Transverse colon (tissue), 4 donors: ENCODE measurements at places on chromosomes 5 and 9.

DNA sequence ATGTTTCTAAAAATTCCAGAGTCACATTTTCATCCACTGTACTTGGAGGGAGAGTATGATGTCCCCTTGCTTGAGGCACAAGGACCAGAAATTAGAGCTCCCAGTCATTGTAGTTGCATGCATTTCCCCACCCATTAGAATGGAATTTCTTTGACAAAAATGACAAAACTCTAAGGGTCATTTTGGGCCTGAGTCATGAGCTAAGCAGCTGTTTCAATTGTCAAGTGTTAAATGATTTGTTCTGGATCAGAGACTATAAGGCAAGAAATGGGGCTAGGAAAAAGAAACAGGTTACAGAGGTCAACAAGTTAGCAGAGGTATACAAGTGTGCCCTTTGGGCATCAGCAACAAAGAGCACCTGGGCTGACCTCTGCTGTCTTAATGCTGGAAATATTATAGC, 131.2 kb upstream of the IQGAP2 start:
- no peaks in the 10 kb centered on the region for H3K4me1 ChIP-seq
- no peaks in the 10 kb centered on the region for H3K27me3 ChIP-seq
- H3K36me3 ChIP-seq: no peaks in the 10 kb centered on the region
- no peak overlapping the region for H3K27ac ChIP-seq
- no peak for DNase-seq
- no peak overlapping the region for H3K4me3 ChIP-seq

DNA sequence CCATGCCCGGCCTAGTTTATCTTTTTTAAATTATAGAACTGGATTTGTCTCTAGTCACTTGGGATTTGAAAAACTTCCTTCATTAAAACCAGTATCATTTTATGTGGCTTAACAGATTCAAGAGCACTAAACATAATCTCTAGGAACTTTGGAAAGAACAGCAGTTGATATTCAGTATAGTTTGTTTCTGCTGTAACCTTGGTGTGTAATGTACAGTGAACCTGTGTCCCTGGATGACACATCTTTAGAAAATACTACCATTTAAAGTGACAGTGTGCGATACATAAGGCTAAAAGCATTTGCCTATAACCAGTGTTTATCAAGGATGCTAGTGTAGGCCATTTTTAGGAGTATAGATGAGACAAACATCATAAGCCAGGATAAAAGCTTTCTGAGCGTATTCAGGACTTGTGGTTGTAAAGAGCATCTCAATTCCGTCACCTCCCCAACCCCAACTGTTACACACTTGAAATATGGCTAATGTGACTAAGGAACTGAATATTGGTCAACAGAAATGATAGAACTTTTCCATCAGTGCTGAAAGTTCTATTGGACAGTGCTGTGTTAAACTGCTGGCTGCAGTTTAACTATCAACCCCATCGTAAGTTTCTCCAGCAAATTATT, 4.4 kb downstream of the SNX18 start:
- H3K36me3 ChIP-seq: no peaks in the 10 kb centered on the region
- H3K4me1 ChIP-seq: peaks cover 49% of the 10 kb centered on the region
- H3K27ac ChIP-seq: peak overlapping the region; percentile 91

GRCh38 chr5:172640822-172641358, at the start of gene NEURL1B:
Gene NEURL1B, plus strand, starts transcription at chr5:172641263. Its CDS starts 144 bp downstream, at chr5:172641407.
- H3K36me3 ChIP-seq: no peaks in the 10 kb centered on the region
- H3K4me3 ChIP-seq: peak within 1 kb of the TSS; percentile 76
- H3K27ac ChIP-seq: peak within 1 kb of the TSS; percentile 94
- peak; percentile 87 for DNase-seq

- peaks cover 6% of the 10 kb centered on the region for H3K4me1 ChIP-seq
- H3K36me3 ChIP-seq: no peaks in the 10 kb centered on the region
- H3K27me3 ChIP-seq: no peaks in the 10 kb centered on the region
- H3K4me3 ChIP-seq: no peak overlapping the region
- no peak for DNase-seq
- H3K27ac ChIP-seq: no peak overlapping the region
These were observed 26.1 kb downstream of the AP3B1 start for GRCh38 chr5:78268356-78268755.

GRCh38 chr5:74500110-74500917, 140.2 kb downstream of the ENC1 start:
- no peak overlapping the region for H3K27ac ChIP-seq
- H3K27me3 ChIP-seq: no peaks in the 10 kb centered on the region
- H3K36me3 ChIP-seq: no peaks in the 10 kb centered on the region
- no peak overlapping the region for H3K4me3 ChIP-seq
- H3K4me1 ChIP-seq: peaks cover 13% of the 10 kb centered on the region

DNA sequence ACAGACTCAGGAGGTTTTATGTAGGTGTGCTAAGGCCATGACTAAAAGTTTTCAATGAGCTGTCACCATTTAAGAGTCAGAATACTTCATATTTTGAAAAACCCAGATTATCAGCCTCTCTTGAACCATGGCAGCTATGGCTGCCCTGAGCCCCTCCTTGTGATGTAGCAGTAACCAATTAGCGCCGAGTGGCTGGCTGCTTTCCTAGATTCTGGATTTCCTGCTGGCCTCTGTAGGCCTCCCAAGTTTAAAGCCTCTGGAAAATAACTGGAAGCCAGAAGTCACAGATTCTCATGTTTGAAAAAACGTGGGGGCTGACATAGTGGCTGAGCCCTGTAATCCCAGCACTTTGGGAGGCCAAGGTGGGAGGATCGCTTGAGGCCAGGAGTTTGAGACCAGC, 25.5 kb downstream of the DAB2IP start:
- peaks cover 4% of the 10 kb centered on the region for H3K36me3 ChIP-seq
- no peak overlapping the region for H3K27ac ChIP-seq
- no peak overlapping the region for H3K4me3 ChIP-seq
- DNase-seq: no peak

DNA sequence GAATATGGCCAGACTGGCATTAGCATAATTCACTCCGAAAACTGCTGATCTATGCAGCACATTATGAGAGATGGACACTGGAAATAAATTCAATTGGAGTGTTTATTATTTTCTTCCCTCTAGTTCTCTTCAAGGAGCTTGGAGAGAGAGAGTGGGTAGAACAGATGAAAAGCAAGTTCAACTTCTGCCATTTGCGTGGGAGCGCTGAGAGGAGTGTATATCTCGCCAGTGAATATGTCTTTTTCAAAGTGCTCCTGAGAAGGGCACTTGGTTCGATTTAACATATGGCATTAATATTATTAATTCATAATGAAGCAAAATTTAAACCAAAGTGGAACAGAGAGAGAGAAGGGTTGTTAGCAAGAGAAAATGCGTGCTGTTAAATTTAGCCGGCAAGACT, 214.4 kb downstream of the DAB2IP start:
- H3K4me3 ChIP-seq: no peak overlapping the region
- H3K4me1 ChIP-seq: no peaks in the 10 kb centered on the region
- H3K36me3 ChIP-seq: no peaks in the 10 kb centered on the region
- H3K27ac ChIP-seq: no peak overlapping the region
- no peak for DNase-seq

DNA sequence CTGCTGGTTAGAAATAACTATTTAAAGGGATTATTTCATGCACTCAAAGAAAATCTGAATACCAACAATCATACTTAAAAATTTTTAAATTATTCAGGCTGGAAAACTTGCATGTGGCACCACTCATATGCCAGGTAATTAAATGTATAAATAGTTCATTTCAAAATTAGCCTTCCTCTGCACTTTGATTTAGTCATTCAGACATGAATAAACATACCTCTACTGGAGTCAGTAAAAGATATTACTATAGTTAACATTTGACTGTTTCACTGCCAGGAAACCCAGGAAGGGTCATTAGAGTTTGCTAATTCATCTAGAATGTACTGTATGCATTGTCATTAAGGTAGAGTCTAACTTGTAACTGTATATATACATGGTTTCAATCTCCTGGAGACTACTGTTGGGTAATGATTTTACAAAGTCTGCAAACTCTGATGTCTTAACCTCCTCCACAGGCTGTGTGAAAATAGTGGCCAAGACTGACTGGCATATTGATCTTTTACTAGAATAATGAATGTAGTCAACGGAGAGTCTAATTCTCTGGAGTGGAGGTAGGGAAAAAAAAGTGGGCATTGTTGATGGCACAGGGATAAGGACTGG, 43.7 kb downstream of the TEX10 start:
- no peak overlapping the region for H3K27ac ChIP-seq
- no peaks in the 10 kb centered on the region for H3K36me3 ChIP-seq
- DNase-seq: no peak
- H3K4me3 ChIP-seq: no peak overlapping the region

- H3K27ac ChIP-seq: no peak overlapping the region
- H3K36me3 ChIP-seq: no peaks in the 10 kb centered on the region
- no peaks in the 10 kb centered on the region for H3K27me3 ChIP-seq
- no peak for DNase-seq
- no peak overlapping the region for H3K4me3 ChIP-seq
- peaks cover 7% of the 10 kb centered on the region for H3K4me1 ChIP-seq
These were observed 27.3 kb downstream of the IER5L start for GRCh38 chr9:129150672-129151211.

GRCh38 chr5:57715296-57715695, 232.7 kb upstream of the ACTBL2 start:
- no peaks in the 10 kb centered on the region for H3K27me3 ChIP-seq
- DNase-seq: no peak
- no peaks in the 10 kb centered on the region for H3K36me3 ChIP-seq
- H3K4me3 ChIP-seq: no peak overlapping the region
- no peaks in the 10 kb centered on the region for H3K4me1 ChIP-seq

- H3K36me3 ChIP-seq: no peaks in the 10 kb centered on the region
- no peaks in the 10 kb centered on the region for H3K27me3 ChIP-seq
- H3K4me3 ChIP-seq: no peak overlapping the region
- DNase-seq: no peak
- no peaks in the 10 kb centered on the region for H3K4me1 ChIP-seq
These were observed 122.8 kb upstream of the STC2 start for GRCh38 chr5:173451031-173451430.

GRCh38 chr5:83844449-83845068, 123.9 kb upstream of the HAPLN1 start:
- no peak overlapping the region for H3K4me3 ChIP-seq
- peak; percentile 11 for DNase-seq
- no peaks in the 10 kb centered on the region for H3K36me3 ChIP-seq

DNA sequence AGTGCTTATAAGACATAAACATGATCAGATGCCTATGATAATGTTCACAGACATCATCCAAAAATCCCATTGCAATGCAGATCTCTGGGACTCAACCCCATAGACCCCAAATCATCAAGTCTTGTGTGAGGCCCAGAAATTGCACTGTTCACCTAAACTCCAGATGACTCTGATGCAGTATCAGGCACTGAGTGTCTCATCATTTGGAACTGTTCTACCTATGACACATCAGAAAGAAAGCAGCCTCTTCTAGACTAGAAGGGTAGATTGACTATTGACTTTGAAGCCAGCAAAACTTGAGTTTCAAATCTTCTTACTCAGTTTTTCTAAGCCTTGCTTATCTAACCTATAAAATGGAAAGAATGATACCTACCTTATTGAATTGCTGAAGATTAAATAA, 58.7 kb upstream of the PAPPA start:
- no peak overlapping the region for H3K27ac ChIP-seq
- no peak for DNase-seq
- H3K36me3 ChIP-seq: no peaks in the 10 kb centered on the region
- no peak overlapping the region for H3K4me3 ChIP-seq
- H3K27me3 ChIP-seq: no peaks in the 10 kb centered on the region

GRCh38 chr5:134594797-134595457, 37.7 kb downstream of the SAR1B start:
- H3K4me1 ChIP-seq: no peaks in the 10 kb centered on the region
- H3K27me3 ChIP-seq: no peaks in the 10 kb centered on the region
- no peak overlapping the region for H3K27ac ChIP-seq
- H3K36me3 ChIP-seq: no peaks in the 10 kb centered on the region
- no peak overlapping the region for H3K4me3 ChIP-seq

DNA sequence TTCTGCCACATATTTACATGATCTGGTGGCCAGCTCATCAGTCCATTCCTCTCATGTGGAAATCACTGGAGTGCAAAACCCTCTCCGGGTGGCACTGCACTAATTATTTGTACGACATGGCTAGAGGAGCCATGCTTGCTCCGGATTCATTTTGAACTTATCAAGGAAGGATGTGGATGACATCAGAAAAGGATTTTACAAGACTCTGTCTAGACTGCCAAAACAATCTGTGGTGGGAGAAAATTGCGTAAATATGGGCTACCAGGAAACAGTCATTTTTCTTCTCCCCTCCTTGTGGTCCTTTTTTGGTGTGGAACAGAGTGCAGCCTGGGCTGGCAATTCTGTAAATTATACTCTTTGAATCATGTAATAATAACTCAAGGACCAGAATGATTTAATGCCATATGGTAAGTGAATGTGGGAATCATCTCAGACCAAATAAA, 123.4 kb upstream of the IFNE start:
- no peaks in the 10 kb centered on the region for H3K36me3 ChIP-seq
- H3K4me3 ChIP-seq: no peak overlapping the region
- no peak for DNase-seq
- no peak overlapping the region for H3K27ac ChIP-seq
- no peaks in the 10 kb centered on the region for H3K27me3 ChIP-seq
- no peaks in the 10 kb centered on the region for H3K4me1 ChIP-seq

DNA sequence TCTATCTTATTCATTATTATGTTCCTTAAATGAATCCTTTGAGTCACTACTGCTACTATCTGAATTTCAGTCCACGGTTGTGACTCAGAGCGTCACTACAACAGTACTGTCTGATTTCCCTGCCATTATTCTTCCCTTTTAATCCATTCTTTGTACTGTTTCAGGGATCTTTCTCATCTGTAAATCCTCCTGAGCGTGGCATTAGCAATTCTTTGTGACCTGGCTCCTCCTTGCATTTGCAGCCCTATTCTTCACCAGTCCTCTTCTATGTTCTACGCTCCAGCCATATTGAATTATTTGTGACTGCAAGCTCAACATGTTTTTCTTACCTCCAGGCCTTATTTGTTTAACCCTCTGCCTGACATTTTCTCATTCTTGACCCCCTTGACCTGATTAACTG, 5.9 kb downstream of the PRPF4 start:
- H3K4me1 ChIP-seq: peaks cover 20% of the 10 kb centered on the region
- no peak overlapping the region for H3K4me3 ChIP-seq
- H3K36me3 ChIP-seq: peaks cover 60% of the 10 kb centered on the region
- H3K27me3 ChIP-seq: no peaks in the 10 kb centered on the region

GRCh38 chr9:124628741-124629140, 121.5 kb upstream of the NR5A1 start:
- DNase-seq: no peak
- H3K4me1 ChIP-seq: no peaks in the 10 kb centered on the region
- H3K27me3 ChIP-seq: no peaks in the 10 kb centered on the region
- H3K27ac ChIP-seq: no peak overlapping the region
- H3K4me3 ChIP-seq: no peak overlapping the region
